ENCODE measurements at places on chromosomes 2 and 18.

DNA sequence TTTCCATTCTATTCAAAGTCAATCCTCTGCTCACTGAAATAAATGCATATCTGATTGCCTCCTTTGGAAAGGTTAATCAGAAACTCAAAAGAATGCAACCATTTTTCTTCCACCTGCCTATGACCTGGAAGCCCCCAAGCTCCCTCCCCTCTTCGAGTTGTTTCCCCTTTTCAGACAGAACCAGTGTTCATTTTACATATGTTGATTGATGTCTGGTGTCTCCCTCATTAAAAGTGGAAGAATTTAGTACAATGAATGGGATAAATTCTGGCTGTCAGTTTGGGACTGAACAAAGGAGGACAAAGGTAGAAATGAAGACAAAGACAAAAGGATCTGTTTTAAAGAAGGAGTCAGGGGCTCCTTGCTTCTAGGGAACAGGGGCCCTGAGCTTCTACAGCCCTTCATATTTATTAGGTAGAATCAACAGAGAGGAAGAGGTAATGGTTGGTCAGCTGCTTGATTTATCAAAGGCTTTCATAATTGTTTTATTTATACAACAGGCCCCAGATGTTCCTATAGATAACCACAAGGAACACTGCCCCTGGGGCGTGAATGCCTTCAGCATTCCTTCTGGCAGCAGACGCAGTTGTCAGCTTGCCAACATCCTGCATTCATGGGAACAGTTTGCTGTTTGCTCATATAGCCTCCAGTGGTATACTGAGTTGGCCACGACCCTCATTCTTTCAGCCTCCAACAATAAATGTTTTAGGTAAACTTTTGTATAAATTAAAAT is 949.8 kb upstream of the LRATD1 start:
- no peak for DNase-seq

DNA sequence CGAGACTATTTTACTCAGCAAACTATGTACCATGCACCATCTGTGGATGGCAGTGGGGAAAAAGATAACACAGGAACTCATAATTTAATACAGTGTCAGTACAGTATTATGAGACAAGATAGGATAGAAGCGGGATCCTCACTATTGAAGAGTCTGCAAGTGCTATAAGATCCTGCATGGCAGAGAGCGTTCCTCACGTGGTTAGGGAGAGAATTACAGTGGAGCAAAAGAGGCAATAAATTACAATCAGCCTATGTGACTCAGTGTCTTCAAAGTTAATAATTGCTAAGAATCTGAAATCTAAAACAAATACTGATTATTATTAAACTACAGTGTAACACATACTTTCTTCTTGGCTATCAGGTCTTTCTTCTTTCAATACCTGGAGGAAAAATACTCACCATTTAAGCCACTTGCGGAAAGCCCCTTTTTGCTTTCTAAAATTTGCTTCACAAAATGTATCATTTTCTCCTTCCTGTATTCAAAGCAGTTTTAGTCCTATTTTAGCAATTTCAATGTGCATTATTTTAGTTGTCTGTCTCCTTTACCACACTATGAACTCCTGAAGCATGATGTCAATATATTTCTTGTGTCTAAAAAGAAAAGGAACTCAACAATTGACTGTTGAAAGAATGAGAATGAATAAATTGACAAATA is 342.9 kb downstream of the SPAG16 start:
- DNase-seq, result no peak

GRCh38 chr2:74304332-74305148 is 38.7 kb downstream of the SLC4A5 start:
- no peak for DNase-seq

DNA sequence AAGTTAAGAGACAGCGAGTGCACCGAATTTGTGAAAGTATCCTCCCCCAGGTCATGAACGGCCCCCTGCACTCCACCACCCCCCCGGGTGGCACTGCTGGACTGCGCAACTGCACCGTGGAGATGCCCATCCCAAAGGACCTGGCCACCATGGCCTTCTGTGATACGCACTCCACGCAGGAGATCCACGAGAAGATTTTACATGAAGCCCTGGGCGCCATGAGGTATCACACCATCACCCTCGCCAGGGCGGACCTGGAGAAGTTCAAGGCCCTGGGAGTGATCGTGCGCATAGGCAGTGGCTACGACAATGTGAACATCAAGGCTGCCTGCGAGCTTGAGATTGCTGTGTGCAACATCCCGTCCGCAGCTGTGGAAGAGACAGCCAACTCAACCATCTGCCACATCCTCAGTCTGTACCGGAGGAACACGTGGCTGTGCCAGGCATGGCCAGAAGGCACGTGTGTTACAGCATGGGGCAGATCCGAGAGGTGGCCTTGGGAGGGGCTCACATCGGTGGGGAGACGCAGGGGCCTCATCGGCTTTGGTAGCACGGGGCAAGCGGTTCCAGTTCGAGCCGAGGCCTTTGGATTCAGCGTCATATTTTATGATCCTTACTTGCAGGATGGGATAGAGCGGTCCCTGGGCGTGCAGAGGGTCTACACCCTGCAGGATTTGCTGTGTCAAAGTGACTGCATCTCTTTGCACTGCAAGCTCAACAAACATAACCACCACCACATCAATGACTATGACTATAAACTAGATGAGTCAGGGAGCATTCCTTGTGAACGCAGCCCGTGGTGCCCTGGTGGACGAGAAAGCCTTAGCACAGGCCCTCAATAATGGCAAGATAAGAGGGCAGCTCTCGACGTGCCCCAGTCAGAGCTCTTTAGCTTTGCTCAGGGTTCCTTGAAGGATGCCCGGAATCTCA is 290.8 kb upstream of the MC4R start:
- no peak for DNase-seq

- DNase-seq, result no peak
Measured at GRCh38 chr2:64137567-64137966, 6.7 kb downstream of the PELI1 start.

GRCh38 chr2:142602418-142602989 is 275.0 kb upstream of the KYNU start:
- no peak for DNase-seq

- no peak for DNase-seq
Measured at GRCh38 chr2:96131152-96131812, 7.0 kb downstream of the ASTL start.

DNA sequence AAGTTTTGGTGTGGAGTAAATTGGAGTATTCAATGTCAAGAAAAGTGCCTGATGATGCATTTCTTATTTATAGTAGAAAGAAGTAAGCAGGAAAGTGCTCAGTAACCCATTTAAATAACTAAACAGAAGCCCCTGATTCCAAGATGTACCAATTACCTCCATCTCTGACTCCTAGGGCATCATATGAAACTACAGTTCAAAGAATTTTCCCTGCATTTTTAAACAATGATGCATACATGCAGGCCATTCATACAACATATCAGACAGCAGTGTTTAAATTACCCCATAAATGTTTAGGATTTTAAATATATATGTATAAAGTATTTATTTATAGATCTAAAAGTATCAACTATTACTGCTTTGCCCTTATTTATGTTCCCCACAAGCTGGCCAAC is 36.2 kb downstream of the FTCDNL1 start:
- no peak for DNase-seq

DNA sequence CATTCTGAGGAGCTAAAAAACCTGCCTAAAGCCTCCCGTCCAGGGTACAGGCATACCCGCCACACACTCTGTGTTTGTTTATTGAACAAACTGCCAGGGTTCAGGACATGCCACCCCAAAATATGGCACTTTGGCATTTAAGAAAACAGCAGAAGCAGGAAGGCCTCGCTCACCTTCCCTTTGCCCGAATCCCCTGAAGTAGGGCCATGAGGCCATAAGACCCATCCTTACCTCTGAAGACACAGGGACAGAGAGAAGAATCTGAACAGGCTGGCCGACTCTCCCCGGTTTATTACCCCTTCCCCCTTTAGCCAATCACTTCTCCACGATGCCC is 1.7 kb upstream of the NEURL3 start:
- DNase-seq, result no peak

GRCh38 chr18:62341473-62341872 is 16.4 kb downstream of the TNFRSF11A start:
- DNase-seq, result no peak

DNA sequence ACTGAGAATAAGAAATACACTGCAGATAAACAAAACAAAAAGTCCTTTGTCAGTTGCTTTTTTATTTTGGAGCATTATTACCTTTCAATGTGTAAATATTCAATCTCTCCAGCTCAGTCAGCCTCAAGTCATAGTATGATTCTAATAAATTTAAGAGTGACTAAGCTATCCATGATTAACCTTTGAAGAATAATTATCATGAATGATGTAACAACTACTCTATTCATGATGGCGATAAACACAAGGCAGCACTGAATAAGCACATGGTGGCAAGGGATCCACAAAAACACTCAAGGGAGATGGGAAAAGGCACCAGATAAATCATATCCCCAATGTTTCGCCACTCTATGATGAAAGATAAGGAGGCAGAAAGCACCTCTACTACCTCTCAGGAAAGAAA is 67.0 kb downstream of the MAP4K3 start:
- DNase-seq, result no peak

GRCh38 chr2:31688282-31688681 is 107.5 kb upstream of the SRD5A2 start:
- no peak for DNase-seq

- no peak for DNase-seq
Measured at GRCh38 chr2:104889960-104890684, 36.2 kb downstream of the POU3F3 start.

GRCh38 chr2:26399771-26400376 is 1.8 kb upstream of the DRC1 start:
- no peak for DNase-seq

GRCh38 chr18:78554944-78555608 is 424.5 kb upstream of the SALL3 start:
- no peak for DNase-seq

GRCh38 chr2:33013684-33014110 is 66.9 kb downstream of the LTBP1 start:
- no peak for DNase-seq

- DNase-seq, result no peak
Measured at GRCh38 chr2:54995553-54995952, 54.7 kb downstream of the RTN4 start.

- DNase-seq, result no peak
Measured at GRCh38 chr2:173171924-173172643, 96.4 kb downstream of the MAP3K20 start.
